D721Med (cell line): ENCODE measurements at places on chromosomes 12 and 14.

DNA sequence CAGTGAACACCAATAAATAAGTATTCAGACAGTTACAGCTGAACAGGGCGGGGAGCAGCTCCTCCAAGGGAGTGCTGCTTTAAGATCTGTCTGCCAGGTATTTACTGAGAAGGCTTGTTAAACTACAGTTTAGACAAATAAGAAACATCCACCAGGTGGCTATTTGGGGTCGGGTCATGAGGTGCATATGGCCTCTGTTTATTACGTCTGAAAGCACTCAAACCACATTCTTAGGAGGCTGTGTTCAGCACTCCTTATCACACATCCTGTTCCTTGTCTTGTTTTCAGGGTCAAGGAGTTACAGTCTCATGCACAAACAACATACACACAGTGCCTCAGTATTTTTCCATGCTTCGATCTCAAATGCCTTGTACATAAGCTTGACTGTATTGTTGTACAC lies 78.8 kb downstream of the KCNMB4 start:
- no peak for DNase-seq

DNA sequence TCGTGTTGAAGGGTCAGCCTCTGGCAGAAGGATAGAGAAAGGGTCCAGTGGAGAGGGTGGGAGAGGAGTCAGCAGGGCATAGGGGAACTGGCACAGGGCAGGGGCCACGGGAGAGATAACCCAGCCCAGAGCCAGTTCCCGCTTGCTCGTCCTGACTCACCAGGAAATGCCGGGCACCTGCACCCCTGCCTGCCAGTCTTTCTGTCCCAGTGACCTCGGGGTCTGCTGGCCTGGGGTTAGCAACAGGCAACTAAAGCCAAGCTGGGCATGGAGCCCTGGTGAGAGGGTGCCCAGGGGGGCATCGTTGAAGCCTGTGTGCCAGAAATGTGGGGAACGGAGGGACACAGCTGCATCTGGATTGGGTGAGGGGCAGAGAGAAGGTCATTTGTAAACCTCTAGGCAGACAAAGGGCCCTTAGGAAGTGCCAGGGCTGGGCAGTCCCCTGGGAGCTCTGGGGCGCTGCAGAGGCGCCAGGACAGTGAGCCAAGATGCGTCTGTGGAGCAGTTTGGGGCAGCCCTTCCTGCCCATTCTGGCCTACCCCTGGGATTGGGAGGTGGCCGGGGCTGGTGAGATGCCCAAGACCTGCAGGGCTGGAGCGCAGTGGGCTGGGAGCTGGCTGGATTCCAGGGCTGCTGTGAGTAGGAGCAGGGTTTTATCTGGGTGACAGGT lies 5.5 kb downstream of the TNFAIP2 start:
- DNase-seq: no peak

GRCh38 chr12:49537231-49537751 lies 1.5 kb upstream of the KCNH3 start:
- no peak for DNase-seq

DNA sequence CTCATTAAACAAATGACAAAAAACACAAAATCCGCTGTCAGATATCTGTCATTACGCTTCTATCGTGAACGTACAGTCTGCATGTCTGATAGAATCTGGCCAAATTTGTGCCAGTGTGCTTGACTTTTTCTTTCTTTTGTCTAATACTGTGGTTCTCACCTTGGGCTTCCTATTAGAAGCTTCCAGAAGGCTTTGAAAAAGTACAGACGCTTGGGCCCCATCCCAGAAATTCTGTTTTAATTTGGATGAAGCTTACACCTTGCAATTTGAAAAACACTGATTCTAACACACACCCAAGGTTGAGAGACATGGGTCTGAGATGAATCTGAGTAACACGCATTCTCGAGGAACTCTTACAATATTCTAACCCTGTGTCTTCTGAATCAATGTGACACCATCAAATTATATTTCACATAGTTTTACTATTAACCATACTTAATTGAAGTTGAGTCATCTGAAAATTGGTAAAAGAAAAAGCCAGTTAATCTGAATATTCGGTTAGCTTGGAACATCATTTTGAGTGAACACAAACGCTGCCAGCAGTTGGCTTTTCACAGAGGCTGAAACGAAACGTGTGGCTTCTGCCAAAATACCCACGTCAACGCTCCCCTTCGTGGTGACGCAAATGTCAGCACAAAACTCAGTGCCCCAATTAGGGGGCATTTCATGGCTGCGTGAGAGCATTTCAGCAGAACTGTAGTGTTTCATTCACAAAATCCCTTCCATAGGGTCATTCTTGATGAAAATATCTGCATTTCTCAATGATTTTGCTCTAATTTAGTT lies 420.5 kb downstream of the TMEM132D start:
- no peak for DNase-seq

- DNase-seq: no peak
Observed at GRCh38 chr14:60092526-60092920, 800 bp downstream of the PCNX4 start.

DNA sequence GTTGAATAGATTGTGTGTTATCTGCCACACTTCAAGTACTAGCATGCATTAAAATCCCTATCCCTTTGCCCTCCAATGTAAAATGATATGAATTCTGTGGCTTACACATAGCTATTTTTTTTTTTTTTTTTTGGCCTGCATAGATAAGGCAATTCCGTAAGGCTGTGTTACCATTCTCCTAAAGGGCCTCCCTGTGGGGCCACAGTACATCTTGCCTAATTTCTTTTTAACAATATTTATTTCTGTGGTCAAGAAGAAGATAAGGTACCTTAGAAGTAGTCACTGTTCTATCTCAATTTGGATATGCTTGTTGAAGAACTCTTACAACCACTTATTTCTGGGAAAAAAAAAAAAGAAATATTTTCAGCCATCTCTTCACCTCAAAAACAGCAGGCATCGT lies 19.8 kb downstream of the FLRT2 start:
- DNase-seq: no peak

DNA sequence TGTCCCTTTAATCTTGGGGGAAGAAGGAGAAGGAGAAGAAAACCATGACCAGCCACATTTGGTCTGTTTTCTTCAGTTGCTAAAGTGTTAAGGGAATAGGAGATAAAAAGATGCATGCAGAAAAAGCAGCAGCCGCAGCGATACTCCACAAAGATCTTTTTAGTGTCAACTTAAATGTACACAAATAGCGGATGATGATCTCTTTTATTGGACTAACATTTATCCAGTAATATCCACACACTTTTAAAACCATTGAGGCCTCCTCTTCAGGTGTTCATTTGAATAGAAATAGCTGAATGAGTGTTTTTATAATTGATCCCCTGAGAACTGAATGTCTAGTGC lies 83.5 kb downstream of the PAPOLA start:
- no peak for DNase-seq

DNA sequence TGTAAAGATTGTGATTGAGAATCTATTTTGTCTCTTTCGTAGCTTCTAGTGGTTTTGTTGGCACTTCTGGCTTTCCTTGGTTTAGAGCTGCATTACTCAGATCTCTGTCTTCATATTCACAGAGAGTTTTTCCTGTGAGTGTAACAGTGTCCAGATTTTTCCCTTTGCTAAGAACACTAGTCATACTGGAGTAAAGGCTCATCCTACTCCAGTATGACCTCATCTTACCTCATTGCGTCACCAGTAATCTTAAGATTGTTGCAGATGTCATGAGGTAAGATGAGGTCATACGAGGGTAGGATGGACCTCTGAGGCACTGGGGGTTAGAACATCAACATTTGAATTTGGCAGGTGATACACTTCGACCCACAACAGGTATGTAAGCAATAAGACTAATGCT lies 461.2 kb downstream of the FLRT2 start:
- DNase-seq: no peak

GRCh38 chr14:101077481-101078074 lies 174.1 kb upstream of the RTL1 start:
- no peak for DNase-seq

- DNase-seq: no peak
Observed at GRCh38 chr14:100955201-100955600, 51.7 kb upstream of the RTL1 start.

- no peak for DNase-seq
Observed at GRCh38 chr14:21023174-21023573, 1.7 kb downstream of the NDRG2 start.
